Lung (tissue), 17 donors: ENCODE measurements at places on chromosomes 1 and 21.

- DNase-seq, result no peak
- no peak overlapping the region for H3K27ac ChIP-seq
- no peak overlapping the region for H3K4me3 ChIP-seq
- no peaks in the 10 kb centered on the region for H3K27me3 ChIP-seq
- peaks cover 8% of the 10 kb centered on the region for H3K36me3 ChIP-seq
These were observed 79.2 kb upstream of the SAMD11 start for GRCh38 chr1:844472-845026.

GRCh38 chr1:27566462-27567145 lies 37.3 kb downstream of the AHDC1 start:
- peaks cover 21% of the 10 kb centered on the region for H3K4me1 ChIP-seq
- peak overlapping the region; percentile 91 for H3K27ac ChIP-seq

DNA sequence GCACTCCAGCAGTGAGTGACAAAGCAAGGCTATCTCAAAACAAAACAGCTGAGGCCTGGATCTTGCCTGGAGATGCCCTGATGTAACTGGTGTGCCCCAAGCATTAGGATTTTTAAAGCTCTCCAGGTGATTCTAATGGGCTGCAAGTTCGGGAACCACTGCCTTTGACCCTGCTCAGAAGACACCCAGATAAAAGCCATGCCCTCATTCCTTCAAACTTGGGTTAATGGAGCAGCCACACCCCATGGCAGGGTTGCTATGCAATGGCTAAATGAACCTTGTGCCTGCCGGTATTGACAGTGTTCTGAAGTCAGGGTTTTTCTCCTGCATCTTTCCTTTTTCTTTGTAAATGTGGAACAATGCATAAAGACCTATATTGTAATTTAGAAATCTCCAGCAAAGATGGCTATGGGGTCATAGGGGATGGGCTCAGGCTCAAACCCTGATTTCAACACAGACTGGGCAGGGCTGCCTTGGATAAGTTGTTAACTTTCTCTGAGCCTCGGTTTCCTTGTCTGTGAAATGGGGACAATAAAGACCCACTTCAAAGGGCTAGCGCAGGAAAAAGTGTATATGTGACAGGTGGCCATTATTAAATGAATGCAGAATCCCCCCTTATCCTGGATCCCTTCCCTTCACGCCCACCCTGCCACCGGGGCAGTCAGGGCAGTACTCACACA lies 453 bp downstream of the TFF3 start:
- no peak for DNase-seq
- no peaks in the 10 kb centered on the region for H3K27me3 ChIP-seq
- H3K27ac ChIP-seq, result no peak overlapping the region
- no peaks in the 10 kb centered on the region for H3K36me3 ChIP-seq
- peaks cover 4% of the 10 kb centered on the region for H3K4me1 ChIP-seq

DNA sequence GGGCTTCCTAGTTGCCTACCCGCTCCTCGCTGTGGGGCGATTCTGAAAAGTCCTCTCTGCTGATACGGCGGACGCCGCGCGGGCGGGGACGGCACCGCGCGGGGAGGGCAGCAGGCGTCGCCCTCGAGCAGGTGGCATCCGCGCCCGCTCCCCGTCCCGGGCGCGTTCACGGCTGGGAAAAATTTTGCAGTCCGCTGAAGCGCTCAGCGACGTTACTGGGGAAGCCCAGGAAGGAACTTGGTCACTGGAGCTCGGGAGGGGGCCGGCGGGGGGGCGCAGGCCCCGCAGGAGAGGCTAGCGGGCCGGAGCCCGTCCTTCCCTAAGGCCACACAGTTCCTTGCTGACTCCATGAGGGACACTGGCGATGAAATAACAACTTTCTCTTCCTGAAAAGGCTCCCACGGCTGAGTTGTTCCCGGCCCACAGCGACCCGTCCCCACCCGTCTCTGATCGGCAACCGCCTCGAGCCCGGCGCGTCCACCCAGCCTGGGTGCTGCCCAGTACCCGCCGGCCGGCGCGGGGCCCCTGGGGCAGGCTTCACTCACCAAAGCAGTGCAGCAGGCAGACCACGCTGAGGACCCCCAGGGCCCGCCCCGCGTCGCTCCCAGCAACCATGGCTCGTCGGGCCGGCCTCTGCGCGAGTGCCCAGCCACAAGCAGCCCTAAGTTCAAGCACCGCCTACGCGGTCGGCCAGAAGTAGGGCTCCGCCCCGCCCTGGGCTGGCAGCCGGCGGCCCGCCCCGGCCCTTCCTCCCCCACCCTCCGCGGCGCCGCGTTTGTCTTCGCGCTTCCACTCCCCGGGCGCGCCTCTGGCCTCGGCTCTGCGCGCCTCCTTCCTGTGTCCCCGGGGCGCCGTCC lies at the start of gene CD58:
CD58 (minus strand) TSS at position 669 of the 857 bp plus-strand sequence; CDS start at position 615, 54 bp downstream.
- peak; percentile 88 for DNase-seq
- no peaks in the 10 kb centered on the region for H3K27me3 ChIP-seq
- H3K4me1 ChIP-seq, result no peaks in the 10 kb centered on the region
- H3K27ac ChIP-seq, result peak within 1 kb of the TSS; percentile 94
- H3K4me3 ChIP-seq, result peak within 1 kb of the TSS; percentile 87

DNA sequence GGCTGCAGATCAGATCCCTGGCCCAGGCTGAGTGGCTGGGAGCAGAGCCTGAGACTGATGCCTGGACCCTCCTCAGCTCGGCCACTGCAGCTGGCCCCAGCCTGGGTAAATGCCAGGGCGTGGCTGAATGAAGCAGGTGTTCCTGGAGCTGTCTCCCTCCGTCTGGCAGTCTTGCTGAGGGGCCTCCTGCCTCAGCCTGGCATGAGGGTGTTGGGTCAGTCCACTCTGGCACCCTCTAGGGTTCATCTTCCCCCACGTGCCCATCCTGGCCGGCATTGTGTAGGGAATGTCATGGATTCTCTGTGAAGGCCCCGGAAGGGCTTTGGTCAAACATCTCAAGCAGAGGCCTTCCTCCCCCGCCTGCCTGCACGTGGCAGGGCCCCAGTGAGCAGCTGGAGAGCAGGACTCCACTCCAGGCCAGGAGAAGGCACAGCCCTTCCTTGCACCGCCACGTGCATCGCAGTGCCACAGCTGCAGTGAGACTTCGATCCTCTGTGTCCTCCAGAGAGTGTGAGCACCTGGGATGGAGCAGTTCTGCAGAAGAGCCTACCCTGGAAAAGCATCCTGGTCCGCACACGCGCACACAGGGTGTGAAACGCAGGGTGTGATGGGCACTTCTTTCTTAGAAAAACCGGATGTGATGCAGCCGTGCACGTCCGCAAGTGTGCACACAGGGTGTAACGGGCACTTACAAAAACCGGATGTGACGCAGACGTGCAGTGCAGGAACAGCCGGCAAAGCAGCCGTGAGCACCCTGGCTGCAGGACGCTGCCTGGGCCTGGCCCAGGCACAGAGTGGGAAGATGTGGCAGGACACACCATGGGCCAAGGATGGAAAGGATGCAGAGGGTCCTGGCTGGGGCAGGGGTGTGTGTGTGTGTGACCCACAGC lies 4.6 kb upstream of the KRTAP10-4 start:
- DNase-seq, result no peak
- no peak overlapping the region for H3K27ac ChIP-seq
- no peaks in the 10 kb centered on the region for H3K4me1 ChIP-seq
- H3K27me3 ChIP-seq, result peaks cover 2% of the 10 kb centered on the region
- no peak overlapping the region for H3K4me3 ChIP-seq

GRCh38 chr1:150619576-150620509 lies 9.6 kb downstream of the ENSA start:
- peaks cover 8% of the 10 kb centered on the region for H3K4me1 ChIP-seq
- no peak overlapping the region for H3K4me3 ChIP-seq
- H3K27me3 ChIP-seq, result no peaks in the 10 kb centered on the region
- peak overlapping the region; percentile 53 for H3K27ac ChIP-seq

- DNase-seq, result no peak
- no peaks in the 10 kb centered on the region for H3K27me3 ChIP-seq
These were observed 33.1 kb downstream of the LRRC71 start for GRCh38 chr1:156953571-156953970.

DNA sequence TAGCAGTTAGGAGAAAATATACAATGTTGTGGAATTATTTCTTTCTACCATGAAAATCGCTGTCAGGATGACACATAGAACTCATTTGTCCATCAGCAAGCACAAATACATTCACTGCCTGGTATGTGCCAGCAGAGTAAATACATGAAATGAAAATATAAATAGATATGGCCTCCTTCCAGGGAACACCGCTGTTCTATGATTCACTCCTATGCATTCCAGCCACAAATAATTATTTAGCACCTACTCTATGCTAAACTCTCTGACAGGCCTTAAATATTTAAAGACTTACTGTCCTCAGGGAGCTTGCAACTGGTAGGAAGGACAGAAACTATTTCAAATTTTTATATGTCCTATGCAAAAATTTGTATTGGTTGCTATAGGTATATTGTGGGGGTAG lies 975.0 kb upstream of the NCAM2 start:
- DNase-seq, result no peak
- no peaks in the 10 kb centered on the region for H3K36me3 ChIP-seq
- no peak overlapping the region for H3K27ac ChIP-seq
- no peak overlapping the region for H3K4me3 ChIP-seq
- no peaks in the 10 kb centered on the region for H3K4me1 ChIP-seq

DNA sequence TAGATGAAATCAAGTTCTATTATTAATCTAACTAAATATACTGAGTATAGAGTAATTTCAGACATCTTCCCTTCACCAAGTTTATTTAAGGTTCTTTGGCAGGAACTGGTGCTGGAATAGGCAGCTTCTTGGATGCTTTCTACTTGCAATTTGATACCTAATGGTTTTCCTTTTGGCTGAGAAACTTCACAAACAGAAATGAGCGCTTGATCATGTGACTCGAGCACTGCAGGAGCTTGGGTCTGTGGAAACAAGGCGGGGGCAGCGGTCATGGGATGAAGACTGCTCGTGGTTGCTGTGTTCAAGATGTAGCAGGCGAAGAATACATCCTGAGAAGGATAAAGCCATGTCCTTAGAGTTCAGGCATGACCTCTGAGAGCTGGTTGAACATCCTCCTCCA lies 136.8 kb downstream of the PTPRC start:
- H3K27ac ChIP-seq, result no peak overlapping the region
- H3K4me1 ChIP-seq, result no peaks in the 10 kb centered on the region
- no peaks in the 10 kb centered on the region for H3K27me3 ChIP-seq

- DNase-seq, result no peak
- no peak overlapping the region for H3K4me3 ChIP-seq
- H3K27ac ChIP-seq, result no peak overlapping the region
- no peaks in the 10 kb centered on the region for H3K27me3 ChIP-seq
- no peaks in the 10 kb centered on the region for H3K4me1 ChIP-seq
These were observed 126.2 kb upstream of the CD34 start for GRCh38 chr1:208036918-208037766.

DNA sequence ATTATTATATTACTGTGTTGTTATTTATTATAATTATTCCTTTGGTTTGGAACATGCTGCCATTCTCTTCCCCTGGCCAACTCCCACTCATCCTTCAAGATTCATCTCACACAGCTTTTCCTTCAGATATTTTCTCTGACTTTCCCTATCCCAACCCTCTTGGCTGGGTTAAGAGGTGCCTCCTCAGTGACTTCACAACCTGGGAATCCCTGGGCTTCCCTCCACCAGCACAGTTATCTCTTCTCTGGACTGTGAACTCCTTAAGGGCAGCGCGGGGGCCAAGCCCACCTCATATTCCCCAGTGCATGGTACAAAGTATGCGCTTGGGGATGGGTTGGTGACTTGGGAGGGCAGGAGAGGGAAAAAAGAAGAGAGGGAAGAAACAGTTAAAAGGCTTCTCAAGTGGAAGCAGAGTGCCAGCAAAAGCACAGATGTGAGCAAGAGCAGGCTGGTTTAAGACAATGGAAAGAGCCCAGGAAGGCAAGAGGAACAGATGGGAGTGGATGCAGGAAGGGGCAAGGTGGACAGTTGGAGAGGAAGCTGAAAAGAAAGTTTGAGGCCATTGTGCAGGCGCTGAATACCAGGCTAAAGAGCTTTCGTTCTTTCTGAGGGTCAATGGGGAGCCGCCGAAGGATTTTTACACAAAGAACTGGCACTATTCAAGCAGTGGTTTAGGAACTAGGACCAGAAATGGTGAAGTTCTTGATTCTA lies 132.3 kb downstream of the BEND5 start:
- DNase-seq, result no peak
- no peak overlapping the region for H3K4me3 ChIP-seq
- H3K36me3 ChIP-seq, result no peaks in the 10 kb centered on the region
- no peak overlapping the region for H3K27ac ChIP-seq

GRCh38 chr1:175737451-175737850 lies 5.9 kb downstream of the TNR start:
- no peak overlapping the region for H3K27ac ChIP-seq
- H3K36me3 ChIP-seq, result no peaks in the 10 kb centered on the region
- no peak for DNase-seq
- no peaks in the 10 kb centered on the region for H3K4me1 ChIP-seq

DNA sequence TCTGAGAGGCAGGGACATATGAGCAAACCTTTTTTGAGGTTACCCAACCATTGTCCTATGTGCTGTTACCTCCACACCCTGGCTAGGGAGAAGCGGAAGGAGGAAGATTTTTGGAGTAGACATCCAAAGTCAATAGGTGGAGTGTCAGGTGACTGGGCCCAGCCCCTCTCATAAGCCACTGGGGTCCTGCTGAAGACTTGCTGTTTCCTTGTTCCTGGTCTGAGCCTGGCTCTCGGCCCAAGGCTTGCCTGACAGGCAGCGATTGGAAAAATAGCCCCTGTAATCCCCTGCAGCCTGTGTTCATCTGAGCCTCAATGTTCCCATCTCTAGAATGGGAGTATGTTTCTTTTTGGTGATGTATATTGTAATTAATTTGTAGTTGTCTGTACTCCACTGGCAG lies 6.9 kb upstream of the PIGR start:
- H3K27me3 ChIP-seq, result no peaks in the 10 kb centered on the region
- H3K27ac ChIP-seq, result no peak overlapping the region
- no peaks in the 10 kb centered on the region for H3K36me3 ChIP-seq
- H3K4me3 ChIP-seq, result no peak overlapping the region

GRCh38 chr1:226862890-226863289 lies 7.5 kb upstream of the PSEN2 start:
- no peak for DNase-seq
- H3K36me3 ChIP-seq, result no peaks in the 10 kb centered on the region
- H3K4me1 ChIP-seq, result no peaks in the 10 kb centered on the region
- H3K27me3 ChIP-seq, result no peaks in the 10 kb centered on the region
- no peak overlapping the region for H3K4me3 ChIP-seq
- H3K27ac ChIP-seq, result no peak overlapping the region
